ENCODE measurements at places on chromosomes 13 and 19. TPM values are rescaled to one million over a fixed set of nuclear protein-coding genes. Genes with fewer than 3 reads are reported as not detected.

Gene PRSS57
- not detected for total RNA-seq

Gene MIA
- 0.62 TPM for total RNA-seq

Gene GPR12
- total RNA-seq = not detected

Gene MEIS3
- total RNA-seq = 99.3 TPM

Gene SPRED3
- 2.4 TPM for total RNA-seq

Gene PNMA8B
- total RNA-seq = 0.44 TPM

Gene ZNF541
- total RNA-seq = 0.12 TPM

Gene RASAL3
- not detected for total RNA-seq

Gene PLPPR3
- not detected for total RNA-seq

Gene ERICH6B
- not detected for total RNA-seq

Gene KLK7
- total RNA-seq = not detected

Gene RPS28
- total RNA-seq = 175 TPM

Gene NLRP5
- not detected for total RNA-seq

Gene ELAVL3
- 0.12 TPM for total RNA-seq

Gene IFNL1
- total RNA-seq = not detected

Gene TDRD12
- 0.11 TPM for total RNA-seq
